ENCODE measurements at places on chromosomes 11 and 22.

- DNase-seq = no peak
Observed at GRCh38 chr11:18790883-18791206, 753 bp downstream of the PTPN5 start.

DNA sequence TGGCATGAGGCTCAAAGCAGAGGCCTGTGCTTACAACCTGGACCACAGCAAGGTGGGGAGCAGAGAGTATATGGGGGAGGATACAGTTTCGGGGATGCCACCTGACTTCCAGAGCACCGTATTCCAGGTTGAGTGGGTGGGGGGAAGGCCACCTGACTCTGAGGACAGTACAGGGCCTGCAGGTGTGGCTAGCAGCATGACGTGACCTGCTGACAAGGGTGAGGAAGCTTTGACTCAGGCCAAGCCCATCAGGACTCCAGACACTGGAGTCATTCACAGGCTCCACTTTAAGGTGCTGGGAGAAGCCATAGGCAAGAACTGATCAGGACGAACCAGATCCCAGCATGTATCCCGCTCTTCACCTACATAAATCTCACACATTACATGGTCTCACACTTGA lies 34.6 kb upstream of the CRTAM start:
- no peak for DNase-seq

DNA sequence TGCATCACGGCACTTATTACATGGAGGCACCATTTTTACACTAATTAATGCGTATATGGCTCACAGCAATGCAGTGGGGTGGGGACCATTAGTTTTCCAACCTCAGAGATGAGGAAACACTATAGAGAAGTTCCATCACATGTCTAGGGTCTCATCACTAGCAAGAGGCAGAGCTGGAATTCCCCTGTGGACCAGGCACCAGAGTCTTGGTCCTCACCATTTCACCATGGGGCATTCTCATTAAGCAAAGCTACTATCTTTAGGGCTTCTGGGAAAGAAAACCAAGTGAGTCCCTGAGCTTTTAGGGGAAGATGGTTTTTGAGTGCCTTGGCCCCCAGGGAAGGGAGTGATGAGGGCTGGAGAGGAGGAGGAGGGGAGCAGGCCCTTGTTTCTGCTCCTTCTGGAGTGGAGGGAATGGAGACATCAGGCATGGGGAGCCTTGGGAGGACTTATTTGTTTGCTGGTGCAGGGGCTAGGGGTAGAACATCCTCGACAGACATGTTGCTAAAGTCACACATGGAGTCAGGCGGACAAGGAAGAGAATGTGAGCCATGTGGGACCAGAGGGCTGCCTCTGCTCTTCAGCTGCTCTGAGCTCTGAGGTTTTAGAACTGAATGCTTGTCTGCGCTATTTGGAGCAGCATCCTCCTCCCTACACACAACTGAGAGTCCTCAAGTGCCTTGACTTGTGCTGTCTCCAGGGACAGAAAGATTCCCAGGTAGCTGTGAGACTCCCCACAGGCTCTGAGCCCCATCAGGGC lies 40.3 kb upstream of the ZBED5 start:
- no peak for DNase-seq

DNA sequence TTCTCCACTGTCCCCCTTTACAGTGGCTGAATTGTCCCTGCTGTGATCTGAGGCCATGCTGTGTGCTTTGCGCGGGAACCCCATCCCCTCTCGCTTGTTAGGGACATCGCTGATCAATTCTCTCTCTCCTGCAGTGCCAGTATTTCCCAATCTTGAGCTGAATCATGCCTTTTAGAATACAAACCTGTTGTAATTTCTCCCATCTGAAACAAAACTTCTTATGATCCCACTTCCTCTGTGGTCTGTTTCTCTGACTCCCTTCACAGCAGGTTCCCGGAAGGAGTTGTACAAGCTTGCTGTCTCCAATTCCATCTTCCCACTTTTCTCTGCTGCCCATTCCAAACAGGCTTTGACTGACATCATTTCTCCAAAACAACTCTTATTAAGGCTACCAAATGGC lies 16.8 kb downstream of the ADAMTS15 start:
- DNase-seq = no peak

- DNase-seq = no peak
Observed at GRCh38 chr11:44854086-44854485, 96.6 kb downstream of the TP53I11 start.

- DNase-seq = no peak
Observed at GRCh38 chr11:114366331-114367243, 33.7 kb downstream of the C11orf71 start.

- DNase-seq = peak; percentile 70
Observed at GRCh38 chr22:39474351-39475111, 17.7 kb downstream of the MGAT3 start.

DNA sequence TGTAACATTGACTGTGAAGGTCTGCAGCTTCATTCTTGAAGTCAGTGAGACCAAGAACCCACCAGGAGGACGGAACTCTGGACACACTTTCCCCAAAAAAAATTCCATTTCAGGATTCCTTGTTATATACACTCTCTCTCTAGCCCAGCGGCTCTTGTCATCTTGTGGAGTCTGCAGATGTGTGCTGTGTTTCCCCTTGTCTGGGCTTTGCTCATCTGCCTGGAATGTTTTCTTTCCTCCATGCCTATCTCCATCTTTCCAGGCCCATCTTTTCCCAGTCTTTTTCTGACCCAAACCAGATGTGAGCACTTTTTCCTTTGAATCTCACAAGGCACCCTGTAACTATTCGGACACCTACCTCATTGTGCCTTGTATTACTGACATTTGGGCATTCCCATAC lies 5.1 kb upstream of the DRG1 start:
- no peak for DNase-seq

GRCh38 chr11:441418-442274 lies at the start of gene ANO9:
ANO9 (minus strand) TSS chr11:442011; CDS start chr11:441926, 85 bp downstream.
- peak; percentile 65 for DNase-seq

DNA sequence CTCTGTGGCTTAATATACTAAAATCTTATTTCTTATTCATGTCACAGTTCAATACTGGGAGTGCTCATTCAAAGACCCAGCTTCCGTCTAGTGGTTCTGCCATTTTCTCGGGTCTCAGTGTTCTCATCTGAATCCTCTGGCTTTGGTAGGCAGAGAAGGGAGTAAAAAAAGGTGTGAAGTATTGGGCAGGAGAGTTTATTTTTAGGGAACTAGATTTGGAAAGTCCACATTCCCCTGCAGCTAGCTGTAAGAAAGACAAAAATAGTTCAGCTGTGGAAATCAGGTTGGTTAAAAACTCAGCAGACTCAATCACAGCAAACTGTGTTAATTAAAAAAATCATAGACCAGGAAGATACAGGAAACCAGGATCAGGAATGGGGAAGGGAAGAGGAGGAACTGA lies 4.1 kb upstream of the LYVE1 start:
- no peak for DNase-seq

DNA sequence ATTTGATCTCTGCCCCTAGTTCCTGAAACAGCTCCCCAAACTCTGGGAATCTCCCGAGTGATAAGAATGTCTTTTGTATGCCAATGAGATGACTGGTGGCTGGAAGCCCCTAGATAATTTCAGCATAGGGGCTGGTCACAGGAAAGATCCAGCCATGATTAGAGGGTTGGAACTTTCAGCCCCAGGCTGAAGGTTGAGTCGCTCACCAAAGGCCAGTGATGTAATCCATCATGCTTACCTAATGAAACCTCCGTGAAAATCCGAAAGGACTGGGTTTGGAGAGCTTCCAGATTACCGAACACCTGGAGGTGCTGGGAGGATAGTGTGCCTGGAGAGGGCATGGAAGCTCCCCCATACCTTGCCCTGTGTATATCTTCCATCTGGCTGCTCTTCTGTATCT lies 26.0 kb downstream of the LRRC32 start:
- no peak for DNase-seq

GRCh38 chr11:99171330-99171729 lies 150.6 kb downstream of the CNTN5 start:
- no peak for DNase-seq

- peak; percentile 9 for DNase-seq
Observed at GRCh38 chr22:44391481-44392445, 79.0 kb upstream of the SHISAL1 start.

Data from WTC11 (cell line).